ENCODE measurements at places on chromosomes 1 and 21.

- H3K36me3 ChIP-seq: no peaks in the 10 kb centered on the region
- H3K4me1 ChIP-seq: peaks cover 13% of the 10 kb centered on the region
- no peak overlapping the region for H3K27ac ChIP-seq
- no peaks in the 10 kb centered on the region for H3K27me3 ChIP-seq
- DNase-seq: no peak
Observed at GRCh38 chr1:201016211-201016651, 7.3 kb downstream of the KIF21B start.

GRCh38 chr1:117366177-117367045 lies 838 bp upstream of the MAN1A2 start:
- H3K27ac ChIP-seq: peak overlapping the region; percentile 70
- peak; percentile 5 for DNase-seq
- no peaks in the 10 kb centered on the region for H3K36me3 ChIP-seq
- H3K27me3 ChIP-seq: no peaks in the 10 kb centered on the region

DNA sequence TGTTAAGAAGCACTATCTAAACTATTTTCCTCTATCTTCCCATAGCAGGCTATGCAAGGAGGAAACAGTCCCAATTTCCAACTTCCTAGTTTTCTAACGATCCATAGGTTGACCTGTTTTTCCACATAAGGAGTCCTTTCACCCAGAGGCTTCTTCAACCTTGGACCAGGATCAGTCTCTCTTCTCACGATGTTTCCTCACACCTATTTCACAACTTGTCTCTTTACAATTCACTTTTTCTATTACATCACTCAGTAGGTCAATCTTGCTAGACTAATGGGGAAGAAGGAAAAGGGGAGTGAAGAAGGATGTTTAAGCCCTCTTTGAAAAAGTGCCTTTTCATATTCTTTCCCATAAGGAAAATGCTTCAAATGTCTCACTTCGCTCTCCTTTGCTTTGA lies 15.9 kb downstream of the PALMD start:
- no peaks in the 10 kb centered on the region for H3K27me3 ChIP-seq
- H3K4me3 ChIP-seq: no peak overlapping the region
- H3K36me3 ChIP-seq: no peaks in the 10 kb centered on the region
- no peaks in the 10 kb centered on the region for H3K4me1 ChIP-seq
- DNase-seq: no peak

DNA sequence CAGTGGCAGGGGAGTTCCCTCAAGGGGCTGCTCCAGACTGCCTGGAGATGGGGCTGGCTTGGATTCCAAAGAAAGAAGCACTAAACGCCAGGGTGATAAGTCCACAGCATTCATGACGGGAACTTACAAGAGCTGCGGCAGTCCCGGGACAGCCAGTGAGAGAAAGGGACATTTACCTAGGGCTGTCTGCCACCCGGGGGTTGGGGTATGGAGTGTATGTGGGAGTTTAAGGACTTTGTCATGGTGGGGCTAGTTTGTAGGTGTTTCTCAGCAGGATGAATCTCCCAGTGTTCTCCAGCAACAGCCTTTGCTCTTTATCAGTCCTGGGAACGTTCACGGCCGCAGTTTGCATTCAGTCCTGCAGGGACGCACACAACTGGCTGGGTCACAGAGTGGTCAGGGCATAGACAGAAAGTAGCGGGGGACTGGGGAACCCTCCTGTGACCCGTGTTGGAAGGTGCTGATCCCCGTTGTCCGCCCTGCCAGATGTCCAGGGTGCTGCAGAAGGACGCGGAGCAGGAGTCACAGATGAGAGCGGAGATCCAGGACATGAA lies 41.4 kb upstream of the HMGN1 start:
- no peaks in the 10 kb centered on the region for H3K4me1 ChIP-seq
- H3K27me3 ChIP-seq: no peaks in the 10 kb centered on the region
- no peak for DNase-seq
- peaks cover 13% of the 10 kb centered on the region for H3K36me3 ChIP-seq
- no peak overlapping the region for H3K4me3 ChIP-seq

Measured in H1 (cell line).